ENCODE measurements at places on chromosomes 3 and 15.

GRCh38 chr3:161177991-161178390 lies 43.1 kb upstream of the NMD3 start:
- DNase-seq = no peak

DNA sequence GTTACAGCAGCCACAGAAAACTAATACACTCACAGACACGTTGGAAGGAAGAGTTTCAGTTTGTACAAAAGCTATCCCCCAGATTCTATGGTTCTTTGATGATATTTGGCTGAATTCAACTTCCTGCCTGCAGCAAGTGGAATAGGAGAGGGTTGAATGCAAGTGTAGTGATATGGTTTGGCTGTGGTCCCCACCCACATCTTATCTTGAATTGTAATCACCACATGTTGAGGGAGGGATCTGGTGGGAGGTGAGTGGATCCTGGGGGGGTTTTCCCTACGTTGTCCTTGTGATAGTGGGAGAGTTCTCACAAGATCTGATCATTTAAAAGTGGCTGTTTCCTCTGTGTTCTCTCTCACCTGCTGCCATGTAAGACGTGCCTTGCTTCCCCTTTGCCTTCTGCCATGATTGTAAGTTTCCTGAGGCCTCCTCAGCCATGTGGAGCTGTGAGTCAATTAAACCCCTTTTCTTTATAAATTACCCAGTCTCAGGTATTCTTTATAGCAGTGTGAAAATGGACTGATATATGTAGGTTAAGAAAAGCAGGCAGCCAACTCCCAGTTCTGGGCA lies 29.8 kb downstream of the NMNAT3 start:
- no peak for DNase-seq

- DNase-seq = no peak
These were observed 19.8 kb upstream of the ARNT2 start for GRCh38 chr15:80384432-80384831.

GRCh38 chr15:36632226-36632625 lies 52.8 kb downstream of the CDIN1 start:
- no peak for DNase-seq

GRCh38 chr3:112742934-112743333 lies 102.0 kb upstream of the CCDC80 start:
- no peak for DNase-seq

GRCh38 chr3:32240159-32240545 lies 1.7 kb downstream of the CMTM8 start:
- DNase-seq = no peak

- DNase-seq = no peak
These were observed 184.5 kb upstream of the ADAMTS9 start for GRCh38 chr3:64872345-64872744.

DNA sequence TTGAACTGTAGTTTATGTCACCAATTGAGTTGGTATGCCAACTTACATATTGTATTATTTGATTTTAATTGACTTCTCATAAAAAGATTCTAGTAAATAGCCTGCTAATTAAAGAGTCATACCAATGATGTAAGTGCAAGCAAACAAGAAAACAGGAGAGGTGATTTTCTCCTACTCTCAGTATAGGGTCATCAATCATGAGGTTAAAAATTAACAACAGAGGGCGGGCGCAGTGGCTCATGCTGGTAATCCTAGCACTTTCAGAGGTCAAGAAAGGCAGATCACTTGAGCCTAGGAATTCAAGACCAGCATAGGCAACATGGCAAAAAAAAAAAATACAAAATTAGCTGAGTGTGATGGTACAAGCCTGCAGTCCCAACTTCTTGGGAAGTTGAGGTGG lies 108.7 kb downstream of the MYO9A start:
- no peak for DNase-seq

GRCh38 chr15:80920271-80920699 lies 69.3 kb downstream of the MESD start:
- DNase-seq = no peak

DNA sequence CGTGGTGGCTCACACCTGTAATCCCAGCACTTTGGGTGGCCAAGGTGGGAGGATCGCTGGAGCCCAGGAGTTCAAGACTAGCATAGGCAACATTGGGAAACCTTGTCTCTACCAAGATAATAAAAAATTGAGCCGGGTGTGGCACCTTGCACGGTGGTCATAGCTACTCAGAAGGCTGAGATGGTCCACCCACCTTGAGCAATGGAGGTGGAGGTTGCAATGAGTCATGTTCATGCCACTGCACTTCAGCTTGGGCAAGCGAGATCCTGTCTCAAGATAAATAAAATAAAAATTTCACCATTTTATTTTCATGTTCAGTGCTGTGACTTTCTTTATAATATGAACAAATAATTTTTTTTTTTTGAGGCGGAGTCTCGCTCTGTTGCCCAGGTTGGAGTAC lies 12.5 kb downstream of the MAPK6 start:
- DNase-seq = no peak

DNA sequence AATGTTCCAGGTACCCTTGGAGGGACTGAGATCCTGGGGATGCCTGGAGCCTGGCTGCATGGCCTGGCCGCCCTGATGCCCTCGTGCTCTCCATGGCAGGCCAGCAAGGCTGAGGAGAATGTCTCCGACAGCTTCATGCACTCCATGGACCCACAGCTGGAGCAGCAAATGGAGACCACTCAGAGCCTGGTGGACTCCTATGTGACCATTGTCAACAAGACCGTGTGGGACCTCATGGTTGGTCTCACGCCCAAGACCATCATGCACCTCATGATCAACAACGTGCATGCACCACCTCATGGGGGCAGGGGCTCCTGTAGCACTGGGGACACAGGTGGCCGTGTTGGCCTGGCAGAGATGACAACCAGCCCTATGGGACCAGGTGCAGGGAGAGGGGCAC lies 19.7 kb downstream of the GOLGA6A start:
- no peak for DNase-seq

GRCh38 chr3:87691109-87691508 lies 367.7 kb downstream of the CGGBP1 start:
- no peak for DNase-seq

- no peak for DNase-seq
These were observed 28.8 kb downstream of the RNU5B-1 start for GRCh38 chr15:65333148-65333820.

GRCh38 chr3:193313061-193313958 lies 65.2 kb downstream of the ATP13A5 start:
- DNase-seq = no peak

GRCh38 chr15:90789462-90789861 lies 72.3 kb downstream of the BLM start:
- DNase-seq = no peak

GRCh38 chr3:101849714-101850245 lies 466 bp downstream of the NFKBIZ start:
- DNase-seq = peak; percentile 28

DNA sequence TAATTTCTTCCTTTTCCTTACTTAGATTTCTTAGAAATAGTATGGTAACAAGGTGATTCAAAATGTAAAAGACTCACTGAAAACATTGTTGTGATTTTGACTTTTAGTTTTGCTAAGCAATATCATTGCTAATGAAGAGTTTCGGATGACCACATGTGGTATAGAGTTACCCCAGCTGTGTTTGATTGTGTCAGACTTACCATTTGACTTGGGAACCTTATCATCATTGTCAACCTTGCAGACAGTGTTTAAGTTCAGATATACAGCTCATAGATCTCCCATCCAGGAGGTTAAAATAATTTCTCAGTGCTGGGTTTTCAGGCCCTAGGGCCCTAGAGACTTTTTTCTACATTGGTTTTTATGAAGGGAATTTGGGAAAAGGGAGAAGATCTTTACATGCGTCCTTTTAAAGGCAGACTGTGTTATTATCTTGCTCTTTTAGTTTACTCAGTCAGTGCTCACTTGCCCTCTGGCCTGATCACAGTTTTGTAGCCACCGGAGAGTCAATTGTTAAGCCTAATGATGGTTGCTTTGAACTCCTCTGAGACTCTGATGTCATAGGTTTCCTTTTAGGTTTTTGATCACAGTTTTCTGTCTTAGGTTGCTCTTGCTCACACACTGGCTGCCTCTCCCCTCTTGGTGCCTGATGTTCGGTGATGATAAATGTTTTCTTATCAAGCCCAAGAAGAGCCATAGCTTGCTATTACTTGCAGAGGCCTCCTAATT lies 133.5 kb upstream of the ZPLD1 start:
- no peak for DNase-seq

Measured in stimulated activated CD8-positive, alpha-beta memory T cell treated with anti-CD3 and anti-CD28 coated beads, Interleukin-15, amount 100 ng/mL, for 24 hours (primary cell).